ENCODE measurements at places on chromosomes 6 and 20.

GRCh38 chr6:157128235-157128775, 195.0 kb downstream of the TMEM242 start:
- DNase-seq = no peak

- no peak for DNase-seq
Observed at GRCh38 chr6:133546098-133546497, 304.9 kb downstream of the EYA4 start.

GRCh38 chr6:139833592-139833991, 459.1 kb upstream of the CITED2 start:
- DNase-seq = no peak

DNA sequence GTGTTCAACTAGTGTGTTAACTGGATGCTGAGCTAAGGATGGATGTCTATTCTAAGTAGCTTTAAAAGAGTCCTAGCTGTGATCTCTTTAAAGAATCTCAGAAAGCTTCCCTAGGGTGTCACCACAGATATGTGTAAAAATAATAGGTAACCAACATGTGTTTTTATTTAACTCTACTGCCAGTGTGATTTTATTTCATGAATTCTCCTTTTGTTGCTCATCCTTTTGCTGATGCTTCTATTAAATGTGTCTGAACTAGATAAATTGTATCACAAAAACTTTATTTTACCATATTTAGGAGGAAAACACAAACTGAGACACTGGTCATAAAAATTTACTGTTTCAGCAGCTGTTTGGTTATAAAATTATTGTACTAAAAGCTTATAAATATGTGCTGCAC, 809.4 kb upstream of the CITED2 start:
- no peak for DNase-seq

DNA sequence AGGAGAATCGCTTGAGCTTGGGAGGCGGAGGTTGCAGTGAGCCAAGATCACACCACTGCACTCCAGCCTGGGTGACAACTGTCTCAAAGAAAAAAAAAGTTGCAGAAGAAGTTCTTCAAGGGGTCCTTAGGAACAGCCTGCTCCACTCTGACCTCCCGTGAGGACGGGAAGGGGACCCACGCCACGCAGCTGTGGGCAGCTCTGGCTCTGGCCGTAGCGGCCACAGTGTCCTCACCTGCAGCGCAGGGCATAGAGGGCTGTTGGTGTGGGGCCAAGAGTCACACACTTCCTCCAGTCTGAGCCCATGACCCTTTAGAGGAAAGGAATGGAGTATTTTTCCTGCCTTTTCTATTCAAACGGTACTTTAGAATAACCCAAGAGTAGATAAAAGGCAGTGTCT, 5.4 kb downstream of the NTSR1 start:
- DNase-seq = no peak

- no peak for DNase-seq
Observed at GRCh38 chr6:168737481-168737880, 296.5 kb downstream of the SMOC2 start.

- peak; percentile 92 for DNase-seq
Observed at GRCh38 chr6:33787954-33788693, 806 bp downstream of the LEMD2 start.

DNA sequence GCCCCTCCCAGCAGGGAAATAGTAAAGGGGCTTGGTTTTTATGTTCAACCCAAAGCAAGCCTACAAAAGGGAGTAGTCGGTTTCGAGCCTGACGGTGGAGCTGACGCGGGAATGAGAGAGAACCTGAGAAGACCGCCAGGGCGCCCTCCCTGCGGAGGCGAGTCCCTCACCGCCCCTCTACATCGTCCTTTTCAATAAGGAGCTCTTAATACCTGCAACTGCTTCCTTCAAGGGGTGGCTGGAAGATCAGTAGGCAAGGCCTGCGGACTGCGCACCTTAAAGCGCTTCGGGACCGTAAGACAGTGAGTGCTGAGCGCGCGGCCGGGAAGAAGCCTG, 709 bp upstream of the ZNF76 start:
- peak; percentile 32 for DNase-seq

GRCh38 chr6:160358225-160359119, 10.3 kb downstream of the SLC22A3 start:
- no peak for DNase-seq

DNA sequence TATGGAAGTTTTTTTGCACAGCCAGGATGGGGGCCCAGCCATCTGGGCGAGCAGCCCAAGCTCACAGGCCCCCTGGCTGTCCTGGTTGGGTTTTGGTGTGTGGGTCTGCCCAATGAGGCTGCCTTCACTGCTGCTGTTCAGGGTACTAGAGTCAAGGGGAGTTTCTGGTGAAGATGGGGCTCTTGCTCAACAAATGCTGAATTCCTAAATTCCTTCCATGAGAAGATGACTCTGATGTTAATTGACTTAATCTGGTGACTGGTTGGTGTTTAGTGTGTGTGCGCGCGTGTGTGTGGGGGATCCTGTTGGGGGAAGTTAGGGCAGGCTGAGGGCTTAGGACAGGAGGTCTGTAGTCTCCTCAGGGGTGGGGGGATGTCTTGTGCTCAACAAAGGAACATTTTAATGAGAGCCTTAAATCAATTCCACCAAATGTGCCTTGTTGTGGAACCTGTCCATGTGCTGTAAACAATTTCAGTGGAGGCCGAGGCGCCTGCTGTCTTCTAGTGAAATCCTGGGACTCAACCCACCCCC, 1.9 kb downstream of the PTK7 start:
- no peak for DNase-seq

- DNase-seq = no peak
Observed at GRCh38 chr6:132830334-132830751, 16.0 kb downstream of the RPS12 start.

GRCh38 chr6:88922775-88923548, 40.5 kb downstream of the RNGTT start:
- peak; percentile 69 for DNase-seq

- DNase-seq = no peak
Observed at GRCh38 chr20:25592135-25592852, 7.0 kb upstream of the NINL start.

DNA sequence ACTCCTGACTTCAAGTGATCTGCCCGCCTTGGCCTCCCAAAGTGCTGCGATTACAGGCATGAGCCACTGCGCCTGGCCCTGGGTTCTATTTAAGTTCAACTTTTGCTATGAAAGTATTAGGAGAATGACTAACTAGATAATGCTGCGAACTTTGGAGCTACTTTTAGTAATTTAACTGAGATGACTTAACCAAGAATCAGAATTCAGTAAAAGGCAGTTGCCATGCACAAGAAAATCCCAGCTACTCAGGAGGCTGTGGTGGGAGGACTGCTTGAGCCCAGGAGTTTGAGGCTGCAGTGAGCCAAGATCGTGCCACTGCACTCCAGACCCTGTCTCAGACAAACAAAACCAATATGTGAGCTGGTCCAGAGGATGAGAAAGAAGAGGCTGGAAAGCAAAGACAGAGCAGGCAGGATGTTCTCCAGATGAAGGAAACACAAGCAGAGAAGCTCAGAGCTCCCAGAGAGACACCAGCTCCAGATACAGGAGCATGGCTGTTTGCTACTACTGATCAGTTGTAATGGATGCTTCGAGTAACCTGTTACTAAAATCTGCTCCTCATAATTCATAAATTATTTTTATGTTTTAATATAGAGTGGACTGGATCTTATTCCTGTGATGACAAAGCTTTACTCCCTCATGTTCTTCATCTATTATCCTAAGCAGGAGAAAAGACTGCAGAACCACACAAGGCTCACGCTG, 23.9 kb downstream of the ZNF217 start:
- no peak for DNase-seq

DNA sequence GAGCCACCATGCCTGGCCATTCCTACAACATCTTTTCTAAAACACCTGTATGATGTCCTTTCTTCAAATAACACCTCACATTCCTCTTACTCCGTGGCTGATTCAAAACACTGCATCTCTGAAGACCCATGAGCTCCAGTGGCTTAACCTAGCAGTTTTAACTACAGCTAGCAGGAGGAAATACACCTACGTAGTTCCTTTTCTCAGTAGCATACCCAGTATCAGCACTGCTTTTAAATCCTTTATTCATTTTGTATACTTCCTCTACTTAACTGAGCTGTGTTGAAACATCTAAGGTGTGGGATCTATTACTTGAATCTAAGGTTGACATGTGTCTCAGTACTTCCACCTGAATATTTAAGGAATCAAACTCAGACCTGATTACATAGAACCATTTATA, 113.6 kb upstream of the CCDC28A start:
- DNase-seq = no peak

- DNase-seq = peak; percentile 29
Observed at GRCh38 chr6:63859528-63859927, 223.9 kb downstream of the PHF3 start.

GRCh38 chr6:25022140-25022553, 86.4 kb upstream of the RIPOR2 start:
- DNase-seq = peak; percentile 50

GRCh38 chr6:160734627-160735026, 32.6 kb downstream of the PLG start:
- DNase-seq = no peak

DNA sequence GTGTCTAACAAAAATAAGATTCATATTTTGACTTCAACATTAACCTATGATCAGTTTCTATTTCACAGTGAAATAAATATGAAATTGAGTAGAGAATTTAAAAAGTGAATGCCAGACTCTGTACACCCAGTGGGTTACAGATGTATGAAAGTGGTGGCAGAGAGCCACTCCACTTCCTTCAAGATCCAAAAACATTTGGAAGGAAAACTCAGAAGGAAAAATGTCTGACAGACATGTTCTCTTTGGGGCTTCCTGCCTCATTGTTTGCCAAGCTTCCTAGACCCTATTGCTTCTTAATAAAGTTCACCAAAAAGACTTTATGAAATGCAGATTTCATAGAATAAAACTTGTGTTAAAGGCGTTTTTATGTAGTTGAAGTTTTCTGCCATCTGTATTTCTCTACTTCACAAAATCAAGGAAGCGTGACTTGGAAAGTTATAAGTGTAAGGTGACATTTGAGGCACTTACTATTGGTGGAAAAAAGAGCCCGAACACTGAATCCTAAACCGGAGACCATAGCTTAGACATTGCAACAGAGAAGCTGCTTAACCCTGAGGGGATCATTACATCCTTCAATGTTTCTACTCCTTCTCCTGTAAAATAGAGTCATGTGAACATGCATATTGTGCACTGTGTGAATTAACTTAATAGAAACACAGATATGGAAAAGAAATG, 12.8 kb downstream of the HMGCLL1 start:
- DNase-seq = no peak

DNA sequence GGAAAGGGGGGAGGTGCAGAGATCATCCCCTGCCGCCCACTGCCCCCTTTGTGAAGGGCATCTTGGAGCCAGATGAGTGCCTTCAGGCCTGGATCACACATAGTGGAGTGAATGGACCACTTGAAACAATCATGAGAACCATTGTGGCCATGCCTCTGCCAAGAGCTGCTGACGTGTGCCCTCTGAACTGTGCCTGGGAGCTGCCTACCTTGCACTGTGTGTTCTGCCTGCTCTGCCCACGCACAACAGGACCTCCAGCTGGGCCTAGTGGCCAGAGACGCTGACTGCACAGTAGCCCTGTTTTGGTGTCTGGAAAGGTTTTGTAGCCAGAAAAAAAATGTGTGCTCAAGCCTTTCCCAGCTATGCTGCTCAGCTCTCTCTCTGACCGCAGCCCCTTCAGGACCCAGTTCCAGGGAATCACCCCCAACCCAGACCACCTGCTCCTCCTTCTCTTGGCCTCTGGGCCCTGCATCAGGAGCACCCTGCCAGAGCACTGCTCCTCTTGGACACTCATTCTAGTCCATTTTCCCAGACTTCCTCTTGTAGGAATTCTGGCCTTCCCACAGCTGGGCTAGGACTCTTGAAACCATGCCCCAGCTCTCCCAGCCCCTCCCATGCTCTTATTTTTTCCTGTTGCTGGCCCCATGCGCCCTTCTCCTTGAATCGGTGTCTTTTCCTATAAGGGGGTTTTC, 1.6 kb upstream of the ADIG start:
- no peak for DNase-seq

DNA sequence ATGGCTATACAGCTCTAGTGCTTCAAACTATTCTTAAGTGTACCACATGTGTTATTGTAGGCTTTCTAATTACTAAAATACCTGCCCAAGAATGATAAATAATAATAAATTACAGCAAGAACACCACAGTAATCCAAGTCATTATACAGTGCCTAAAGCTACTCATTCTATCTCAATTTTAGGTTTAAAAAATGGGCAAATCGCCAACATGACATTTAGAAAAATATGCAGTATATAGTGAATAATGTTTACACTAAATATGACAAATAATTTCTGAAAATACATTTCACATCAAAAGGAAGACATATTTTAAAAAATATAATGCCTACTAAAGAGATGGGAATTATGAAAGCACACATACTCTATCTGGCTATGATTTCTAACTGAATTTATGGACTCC, 91.8 kb downstream of the MAN1A1 start:
- no peak for DNase-seq

- DNase-seq = no peak
Observed at GRCh38 chr6:116524236-116524635, 12.8 kb downstream of the CALHM5 start.

- DNase-seq = no peak
Observed at GRCh38 chr20:33031531-33031930, at the start of gene BPIFB6. Gene BPIFB6, plus strand, starts transcription at chr20:33031648. Its CDS starts 0 bp downstream, at chr20:33031648.

DNA sequence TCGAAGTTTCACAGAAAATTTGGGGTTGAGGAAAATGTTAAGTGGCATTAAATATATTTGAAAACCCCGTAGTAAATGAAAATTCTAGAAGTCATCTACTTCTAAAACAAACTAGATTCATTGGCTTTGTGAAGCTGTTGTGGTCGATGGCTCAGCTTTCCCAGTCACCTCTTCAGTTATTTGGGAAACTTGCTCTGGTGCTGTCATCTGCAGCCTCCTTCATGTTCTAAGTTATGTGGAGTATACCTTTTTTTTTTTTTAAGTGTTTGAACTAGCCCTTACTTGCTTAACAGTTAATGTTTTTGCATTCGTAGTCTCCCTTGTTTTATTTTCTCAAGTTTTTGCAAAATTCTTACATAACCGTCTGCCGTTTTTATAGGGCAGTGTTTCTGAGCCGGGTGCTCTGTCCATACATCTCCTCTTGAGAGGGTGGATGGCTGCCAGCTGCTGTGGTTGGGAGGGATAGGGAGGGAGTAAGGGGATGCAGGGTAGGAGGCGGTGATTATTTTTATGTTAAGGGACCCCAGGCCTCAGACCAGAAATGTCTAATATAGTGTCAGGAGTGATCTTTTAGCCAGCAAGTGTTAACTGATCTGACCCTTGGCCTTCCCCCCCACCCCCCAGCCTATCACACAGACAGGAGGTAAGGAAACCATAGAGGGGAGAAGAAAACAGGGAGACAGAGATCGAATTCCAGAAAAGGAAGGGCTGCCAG, 7.1 kb downstream of the RREB1 start:
- DNase-seq = no peak

GRCh38 chr6:684831-685636, 7.9 kb downstream of the EXOC2 start:
- DNase-seq = peak; percentile 81

- peak; percentile 23 for DNase-seq
Observed at GRCh38 chr20:63829603-63829944, 1.5 kb downstream of the ZBTB46 start.
